ENCODE measurements at places on chromosomes 4 and X.

DNA sequence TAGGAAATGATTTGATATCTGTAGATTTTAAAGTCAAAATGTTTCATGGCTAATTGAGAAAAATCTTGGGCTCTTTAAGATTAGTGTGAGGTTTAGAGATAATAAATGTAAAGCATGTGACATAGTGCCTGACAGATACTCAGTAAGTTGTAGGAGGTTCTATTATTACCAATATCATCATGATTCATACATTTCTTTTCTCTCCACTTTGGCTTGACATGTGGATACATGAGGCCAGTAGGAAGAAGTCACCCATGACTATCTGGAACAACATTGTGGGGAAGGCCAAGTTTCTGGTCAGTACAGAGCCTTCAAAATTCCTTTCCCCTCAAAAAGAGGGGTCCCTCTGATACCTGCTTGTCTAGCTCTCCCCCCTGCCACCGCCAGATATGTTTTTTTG lies 91.2 kb upstream of the SORBS2 start:
- DNase-seq = no peak

DNA sequence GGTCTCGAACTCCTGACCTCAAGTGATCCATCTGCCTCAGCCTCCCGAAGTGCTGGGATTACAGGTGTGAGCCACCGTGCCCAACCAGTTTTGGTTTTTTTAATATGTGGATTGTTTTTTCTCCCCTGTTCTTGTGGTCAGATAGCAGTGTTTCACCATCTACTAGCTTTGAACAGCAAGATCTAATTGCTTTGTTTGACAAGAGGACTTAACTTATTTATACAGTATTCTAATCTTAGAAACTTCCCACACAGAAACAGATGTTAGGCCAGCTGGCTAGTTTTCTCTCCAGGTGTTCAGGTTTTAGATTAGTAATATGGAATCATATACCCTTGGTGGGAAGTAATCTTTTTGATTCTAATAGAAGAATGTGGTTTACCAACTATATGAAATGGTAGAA lies 12.9 kb downstream of the ING2 start:
- DNase-seq = no peak

- no peak for DNase-seq
Observed at GRCh38 chr4:104577405-104577804, 82.7 kb upstream of the CXXC4 start.

DNA sequence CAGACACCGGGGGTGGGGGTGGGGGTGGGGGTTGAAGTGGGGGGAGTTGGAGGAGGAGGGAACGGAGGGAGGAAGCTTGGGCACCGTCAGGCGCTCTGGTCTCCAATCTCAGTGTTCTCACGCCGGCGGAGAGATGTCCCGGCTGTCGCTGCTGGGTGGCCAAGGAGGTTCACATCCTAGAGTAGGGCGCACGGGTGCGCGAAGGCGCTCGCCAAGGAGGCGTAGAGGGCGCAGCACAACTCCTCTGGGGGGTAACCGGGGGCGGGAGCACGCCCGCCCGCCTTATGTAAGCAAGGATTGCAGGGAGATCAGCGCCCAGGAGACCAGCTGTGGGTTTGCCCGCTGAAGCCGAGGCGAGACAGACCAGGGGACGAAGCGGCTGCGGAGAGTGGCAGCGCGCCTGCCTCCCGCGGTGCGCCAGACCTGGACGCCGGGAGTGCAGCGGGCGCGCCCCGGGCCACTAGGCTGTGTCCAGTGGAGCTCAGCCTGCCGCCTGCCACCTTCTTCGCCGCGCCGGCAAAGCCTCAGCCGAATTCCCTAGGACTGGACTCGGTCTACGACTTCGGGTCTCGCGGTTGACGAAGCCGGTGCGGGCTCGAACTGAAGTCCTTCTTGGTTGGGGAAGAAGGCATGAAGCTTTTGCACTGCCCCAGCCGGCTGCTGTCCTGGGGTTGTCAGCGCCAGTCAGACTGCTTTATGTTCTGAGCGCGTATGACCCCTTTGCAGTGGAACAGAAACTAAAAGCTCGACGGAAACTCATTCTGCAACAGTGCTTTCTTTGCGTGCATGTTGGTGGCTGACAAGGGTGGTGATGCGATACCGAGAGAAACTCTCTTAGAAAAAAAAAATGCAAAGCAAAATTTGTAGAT lies 707 bp upstream of the UNC5C start:
- no peak for DNase-seq

DNA sequence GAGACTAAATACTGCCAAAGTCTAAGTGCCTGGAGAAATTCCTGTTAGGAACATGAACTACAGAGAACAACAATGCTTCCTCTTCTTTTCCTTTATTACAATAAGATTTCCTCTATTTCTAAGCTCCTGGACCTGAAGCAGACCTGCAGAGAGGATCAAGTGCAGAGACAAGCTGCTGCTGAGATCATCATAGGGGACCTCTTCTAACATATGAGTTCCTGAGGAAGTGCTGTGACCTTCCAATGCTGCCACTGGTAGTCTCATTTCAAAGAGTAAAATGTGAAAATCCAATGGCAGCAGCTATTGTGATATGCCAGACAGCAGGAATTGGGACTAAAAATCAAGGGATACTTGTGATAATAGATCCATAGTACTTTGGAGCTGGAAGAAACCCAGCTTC lies 28.0 kb downstream of the CCNG2 start:
- no peak for DNase-seq

- DNase-seq = no peak
Observed at GRCh38 chrX:72716766-72717165, 2.7 kb upstream of the PHKA1 start.

DNA sequence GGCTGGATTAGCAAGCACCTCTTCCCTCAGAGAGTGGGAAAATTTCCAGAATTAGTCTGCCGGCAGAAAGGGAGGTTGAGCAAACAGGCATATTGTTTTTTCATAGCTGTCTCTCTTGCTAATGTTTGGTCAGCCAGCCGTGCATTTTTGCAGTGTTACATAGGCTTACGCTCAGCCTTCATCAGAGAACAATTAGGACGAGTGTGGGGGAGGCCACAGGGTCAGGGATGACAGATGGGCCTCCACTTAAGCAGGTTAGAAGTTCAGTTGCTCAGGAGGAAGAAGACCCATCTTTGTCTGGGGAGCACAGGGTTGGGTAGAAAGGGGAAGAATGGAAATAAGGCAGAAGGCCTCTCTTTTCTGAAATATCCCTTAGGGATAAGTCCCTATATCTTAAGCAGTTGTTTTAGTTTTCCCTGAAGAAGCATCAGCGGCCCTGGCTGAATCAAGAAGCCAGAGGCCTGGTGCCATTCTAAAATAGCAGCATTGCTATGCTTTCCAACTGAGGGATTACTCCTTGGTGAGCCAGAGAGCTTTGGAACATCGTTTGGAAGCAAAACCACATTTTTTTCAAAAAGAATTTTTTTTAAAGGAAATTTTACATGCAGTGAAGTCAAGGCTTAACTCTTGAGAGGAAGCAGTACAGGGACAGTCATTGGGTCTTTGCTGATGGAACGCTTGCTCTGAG lies 118.8 kb downstream of the SMIM20 start:
- DNase-seq = no peak

DNA sequence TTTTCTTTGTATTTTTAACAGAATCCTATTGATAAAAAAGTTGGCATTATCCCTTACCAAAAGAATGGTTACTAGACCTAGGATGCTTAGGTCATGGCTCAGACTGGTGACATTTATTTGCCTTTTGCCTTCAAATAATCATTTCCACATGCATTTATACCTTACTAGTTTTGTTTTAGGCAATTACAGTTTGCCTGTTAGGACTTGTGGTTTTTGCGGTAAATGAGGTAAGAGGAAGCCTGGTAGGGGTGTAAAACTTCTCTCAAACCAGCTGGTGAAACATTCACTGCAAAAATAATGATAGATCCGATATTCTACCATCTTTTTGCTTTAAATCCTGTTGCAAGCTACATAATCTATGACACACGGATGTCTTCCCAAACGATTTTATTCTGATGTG lies 12.1 kb downstream of the LAMP2 start:
- DNase-seq = no peak

DNA sequence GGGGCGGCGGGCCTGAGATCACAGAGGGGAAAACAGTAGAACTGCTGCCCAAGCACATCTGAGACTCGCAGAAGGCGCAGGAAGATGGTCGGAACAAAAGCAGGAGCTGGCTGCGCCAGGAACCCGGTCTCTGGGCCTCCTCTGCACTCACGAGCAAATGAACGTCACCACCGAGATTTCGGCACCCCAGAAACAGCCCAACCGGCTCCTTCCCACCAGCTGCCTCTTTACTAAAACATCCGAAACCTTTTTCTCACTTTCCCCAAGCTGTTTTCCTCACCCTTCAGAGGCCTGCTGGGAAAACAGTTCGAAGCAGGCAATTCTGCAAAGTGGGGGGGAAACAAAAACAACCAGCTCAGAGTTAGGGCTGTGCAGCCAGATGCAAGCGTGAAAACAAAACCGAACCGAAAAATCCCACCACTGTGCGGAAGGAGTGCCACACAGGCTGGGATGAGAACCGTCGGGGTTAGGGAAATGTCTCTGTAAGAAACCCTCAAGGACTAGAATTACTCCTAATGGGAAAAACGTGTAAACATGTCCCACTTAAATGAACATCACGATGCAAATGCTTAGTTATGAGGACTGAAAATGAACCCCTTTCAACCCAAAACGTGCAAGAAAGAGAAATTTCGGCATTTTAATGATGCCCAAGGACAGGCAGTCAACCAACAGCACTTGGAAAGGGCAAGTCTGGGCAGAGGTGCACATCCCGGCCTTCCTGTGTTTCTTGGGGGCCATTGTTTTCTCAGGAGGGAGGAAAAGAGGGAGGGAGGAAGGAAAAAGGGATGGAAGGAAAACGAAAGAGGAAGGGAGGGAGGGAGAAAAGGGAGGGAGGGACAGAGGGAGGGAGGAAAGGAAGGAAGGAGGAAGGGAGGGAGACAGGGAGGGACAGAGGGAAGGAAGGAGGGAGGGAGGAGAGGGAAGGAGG lies 15.8 kb downstream of the DHRSX start:
- DNase-seq = no peak

DNA sequence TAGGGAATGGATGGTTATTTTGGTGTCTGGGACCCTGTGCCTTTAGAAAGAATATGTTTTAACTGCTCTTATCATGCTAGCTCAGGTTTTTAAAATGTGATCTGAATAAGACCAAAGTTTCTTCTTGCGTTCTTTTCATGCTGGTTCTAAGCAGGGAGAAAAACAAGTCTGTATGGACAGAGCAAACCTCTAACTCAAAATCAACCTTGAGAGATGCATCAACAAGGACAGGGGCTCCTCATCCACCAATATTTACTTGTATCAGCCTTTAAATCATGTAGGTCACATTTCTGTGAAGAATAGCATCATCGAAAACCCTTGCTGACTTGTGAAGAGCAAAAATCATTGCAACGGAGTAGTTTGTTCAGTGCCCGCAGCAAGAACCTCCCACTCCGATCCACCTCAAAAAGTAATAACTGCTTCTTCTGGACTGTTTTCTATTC lies 1.2 kb downstream of the ATP10D start:
- no peak for DNase-seq

GRCh38 chrX:110675886-110676285 lies 119.7 kb downstream of the CHRDL1 start:
- no peak for DNase-seq

DNA sequence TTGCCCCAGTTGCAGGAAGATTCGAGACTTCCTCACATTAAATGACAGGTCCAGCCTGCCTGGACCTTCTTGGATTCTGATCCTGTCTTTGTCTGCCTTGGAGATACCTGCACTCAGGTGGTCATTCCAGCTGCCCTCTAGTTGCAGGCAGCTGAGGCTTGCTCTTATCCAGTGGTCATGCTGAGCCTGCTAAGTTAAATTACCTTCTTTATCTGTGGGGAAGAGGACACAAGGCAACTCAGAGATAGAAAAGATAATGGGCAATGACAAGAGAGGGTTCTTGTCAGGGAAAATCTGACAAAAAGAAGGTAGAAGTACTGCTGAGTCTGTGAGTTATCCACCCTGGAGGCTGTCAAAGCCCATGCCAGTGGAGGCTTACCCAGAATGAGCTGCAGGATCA lies 401.4 kb downstream of the MID1IP1 start:
- DNase-seq = no peak

GRCh38 chr4:25827897-25828296 lies 34.9 kb downstream of the SEL1L3 start:
- no peak for DNase-seq

- DNase-seq = no peak
Observed at GRCh38 chrX:47746446-47746845, 87.5 kb upstream of the UXT start.

DNA sequence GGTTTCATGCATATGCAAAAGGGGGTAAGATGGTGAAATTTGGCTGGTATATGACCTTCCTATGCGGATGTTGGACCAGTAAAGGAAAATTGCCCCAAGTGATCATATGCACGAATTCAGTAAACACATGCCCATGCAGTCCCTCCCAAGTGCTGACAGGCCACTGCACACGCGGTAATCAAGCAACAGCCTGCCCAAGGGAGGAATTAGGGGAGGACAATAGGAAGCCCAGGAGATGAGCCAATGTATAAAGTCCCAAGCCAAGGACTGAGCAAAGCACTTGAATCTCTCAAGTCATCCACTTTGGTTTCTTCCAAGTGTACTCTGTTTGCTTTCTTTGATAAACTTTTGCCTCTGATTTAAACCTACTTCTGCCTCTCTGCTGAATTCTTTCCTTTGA lies 21.1 kb downstream of the MAGEB16 start:
- DNase-seq = no peak

GRCh38 chrX:53445977-53446376 lies 11.8 kb upstream of the HSD17B10 start:
- DNase-seq = no peak

DNA sequence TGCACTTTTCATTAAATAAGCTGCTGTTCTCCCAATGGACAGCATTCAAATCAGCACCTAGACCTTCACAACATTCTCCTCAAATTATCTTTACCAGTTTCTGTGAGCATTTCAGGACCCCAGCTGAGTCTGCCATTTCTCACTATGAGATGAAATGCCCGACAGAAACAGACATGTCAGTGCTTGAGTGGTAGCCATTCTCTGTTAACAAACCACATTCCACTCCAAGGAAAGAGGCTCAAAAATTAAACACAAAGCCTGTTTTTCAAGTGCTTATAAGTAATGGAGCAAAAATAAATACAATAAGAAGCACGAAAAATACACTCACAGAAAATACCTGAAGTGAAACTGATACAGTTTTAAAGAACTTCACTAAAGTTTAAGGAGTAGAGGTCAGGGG lies 320.2 kb upstream of the PRPS2 start:
- no peak for DNase-seq

- DNase-seq = no peak
Observed at GRCh38 chr4:85637778-85638177, 162.8 kb downstream of the ARHGAP24 start.

- DNase-seq = no peak
Observed at GRCh38 chr4:45409536-45409935, 683.2 kb upstream of the GNPDA2 start.

DNA sequence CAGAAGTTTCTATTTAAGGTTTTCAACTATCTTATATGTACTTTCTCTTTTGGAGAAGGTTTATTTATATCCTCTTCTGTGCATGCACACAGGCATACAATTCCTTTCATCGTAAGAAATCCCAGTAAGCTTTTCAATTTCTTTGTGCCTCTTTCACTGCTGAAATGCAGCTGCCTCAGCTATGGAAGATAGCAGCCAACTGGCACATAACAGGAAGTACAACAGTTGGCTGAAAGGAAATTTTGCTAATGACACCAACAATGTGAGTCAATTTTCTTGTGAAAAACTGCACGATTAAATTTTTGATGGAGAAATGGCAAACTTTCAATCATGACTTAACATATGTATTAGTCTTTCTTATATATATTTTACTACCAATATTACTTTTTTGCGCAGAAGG lies 74.5 kb upstream of the PAQR3 start:
- no peak for DNase-seq

Data from stimulated activated CD4-positive, alpha-beta T cell treated with anti-CD3 and anti-CD28 coated beads, TNF-alpha, amount 100 ng/mL, for 4 hours (primary cell).